ENCODE measurements at places on chromosomes 6 and 20.
A peak's percentile ranks its signal among the peaks of the same experiment; 100 is the strongest.

GRCh38 chr20:35833241-35833640 lies 61.4 kb downstream of the PHF20 start:
- no peak for DNase-seq

- DNase-seq = no peak
These were observed 589.9 kb upstream of the SLC35B3 start for GRCh38 chr6:9025228-9025627.

DNA sequence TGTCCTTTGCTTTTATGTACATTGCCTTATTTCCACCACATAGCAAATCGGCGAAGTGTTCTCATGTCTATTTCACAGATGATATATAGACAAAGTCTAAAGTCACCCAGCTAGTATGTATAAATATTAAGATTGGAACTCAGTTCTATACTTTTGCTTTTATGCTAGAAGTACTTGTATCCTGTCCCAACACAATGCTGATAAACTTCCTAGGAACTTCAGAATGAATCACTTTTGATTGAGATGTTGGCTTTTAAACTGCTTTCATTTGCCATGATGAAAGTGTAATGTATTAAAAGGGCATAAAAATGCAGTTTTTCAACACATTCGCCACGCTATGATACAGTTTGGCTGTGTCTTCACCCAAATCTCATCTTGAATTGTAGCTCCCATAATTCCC lies 50.8 kb downstream of the GCLC start:
- DNase-seq = no peak

DNA sequence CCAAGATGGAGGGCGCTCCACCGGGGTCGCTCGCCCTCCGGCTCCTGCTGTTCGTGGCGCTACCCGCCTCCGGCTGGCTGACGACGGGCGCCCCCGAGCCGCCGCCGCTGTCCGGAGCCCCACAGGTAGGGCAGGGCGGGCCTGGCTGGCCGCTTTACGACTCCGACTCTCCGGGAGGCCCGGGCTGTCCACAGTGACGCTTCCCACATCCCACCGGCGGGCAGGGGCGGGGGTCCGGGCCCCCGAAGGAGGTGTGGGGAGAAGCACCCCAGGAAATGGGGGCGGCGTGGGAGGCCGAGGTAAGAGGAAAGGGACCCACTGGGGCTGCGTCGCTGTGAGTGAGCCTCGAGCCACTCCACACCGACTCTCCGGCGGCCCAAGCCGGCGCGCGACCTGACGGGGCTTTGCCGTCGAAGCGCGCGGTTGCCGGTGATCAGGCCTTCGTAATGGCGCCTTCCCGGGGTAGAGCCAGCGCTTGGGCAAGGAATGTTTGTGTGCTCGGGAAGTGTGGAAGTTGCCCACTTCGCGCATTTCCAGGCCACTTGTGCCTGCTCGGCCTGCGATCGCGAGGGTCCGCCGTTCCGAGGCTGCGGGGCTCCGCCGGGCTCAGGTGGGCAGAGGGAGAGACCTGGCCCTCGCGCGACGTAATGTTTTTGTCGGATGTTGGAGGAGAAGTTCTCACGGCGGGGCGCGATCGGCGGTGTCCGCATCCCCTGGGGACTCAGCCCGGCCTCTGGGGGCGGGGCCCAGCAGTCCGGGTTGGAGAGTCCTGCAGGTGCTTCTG lies 427 bp downstream of the GINM1 start:
- DNase-seq = no peak

- DNase-seq = peak; percentile 79
These were observed 256.3 kb upstream of the TAB2 start for GRCh38 chr6:149060985-149061760.

GRCh38 chr6:44444853-44445252 lies 57.3 kb downstream of the CDC5L start:
- no peak for DNase-seq

- no peak for DNase-seq
These were observed 801.0 kb upstream of the CITED2 start for GRCh38 chr6:140175486-140175885.

GRCh38 chr6:90286884-90287488 lies 9.7 kb downstream of the BACH2 start:
- no peak for DNase-seq

GRCh38 chr20:10314198-10314597 lies 95.6 kb downstream of the SNAP25 start:
- DNase-seq = no peak

DNA sequence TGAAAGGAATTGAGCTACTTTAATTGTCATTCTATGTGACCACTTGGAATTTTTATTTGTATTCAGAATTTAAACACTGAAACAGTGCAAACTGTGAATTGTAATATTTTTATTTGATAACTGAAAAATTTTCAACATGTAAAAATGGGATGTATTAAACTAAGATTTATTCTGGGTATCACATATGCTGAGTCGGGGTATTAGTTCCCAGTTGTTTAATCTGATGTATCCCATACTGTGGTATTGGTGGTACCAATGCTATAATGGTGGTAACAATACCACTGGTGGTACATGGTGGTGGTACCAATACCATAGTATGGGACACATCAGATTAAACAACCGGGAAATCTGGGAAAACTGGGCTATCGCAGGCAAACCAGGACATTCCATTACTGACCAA lies 79.4 kb downstream of the CDC5L start:
- no peak for DNase-seq

- no peak for DNase-seq
These were observed 87.6 kb downstream of the FOXA2 start for GRCh38 chr20:22496817-22497216.

- DNase-seq = no peak
These were observed 327.6 kb downstream of the NKAIN2 start for GRCh38 chr6:124131259-124131658.

DNA sequence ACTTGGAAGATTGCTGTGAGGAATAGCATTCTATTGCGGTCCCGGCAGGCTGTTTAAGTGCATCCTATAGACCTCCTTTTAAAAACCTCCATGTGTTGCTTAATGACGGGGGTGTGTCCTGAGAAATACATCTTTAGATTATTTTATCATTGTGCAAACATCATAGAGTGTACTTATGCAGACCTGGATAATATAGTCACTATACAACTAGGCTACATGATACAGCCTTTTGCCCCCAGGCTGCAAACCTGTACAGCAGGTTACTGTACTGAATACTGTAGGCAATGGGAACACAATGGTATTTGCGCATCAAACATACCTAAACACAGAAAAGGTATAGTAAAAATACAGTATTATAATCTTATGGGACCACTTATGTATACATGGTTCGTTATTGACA lies 175.6 kb downstream of the RNF144B start:
- no peak for DNase-seq
